ENCODE measurements at places on chromosomes 7 and 10.

DNA sequence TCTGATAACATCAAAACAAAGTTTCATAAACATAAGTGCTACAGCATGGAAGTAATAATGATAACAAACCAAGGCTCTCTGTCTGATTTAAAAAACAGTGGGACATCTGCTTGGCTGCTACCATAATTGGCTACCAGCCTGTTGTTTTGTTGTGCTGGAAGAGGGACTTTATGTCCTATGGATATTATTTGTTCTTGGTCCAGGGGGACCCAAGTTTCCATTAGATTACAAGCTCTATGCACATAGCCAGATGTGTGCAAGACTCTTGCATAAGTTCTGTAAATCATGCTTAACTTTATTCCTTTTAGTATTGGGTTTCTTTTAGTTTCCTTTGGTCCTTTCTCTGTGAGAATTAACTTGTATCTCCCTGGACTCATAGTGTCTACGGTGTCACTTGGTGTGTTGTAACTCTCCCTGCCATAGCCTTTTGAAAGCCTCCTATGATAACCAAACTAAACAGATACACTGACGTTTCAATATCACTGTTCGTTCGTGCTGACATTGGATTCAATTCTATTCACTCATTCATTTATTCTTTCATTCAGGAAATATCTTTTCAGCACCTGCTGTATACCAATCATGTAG, 41.4 kb upstream of the CD36 start:
- DNase-seq: no peak

DNA sequence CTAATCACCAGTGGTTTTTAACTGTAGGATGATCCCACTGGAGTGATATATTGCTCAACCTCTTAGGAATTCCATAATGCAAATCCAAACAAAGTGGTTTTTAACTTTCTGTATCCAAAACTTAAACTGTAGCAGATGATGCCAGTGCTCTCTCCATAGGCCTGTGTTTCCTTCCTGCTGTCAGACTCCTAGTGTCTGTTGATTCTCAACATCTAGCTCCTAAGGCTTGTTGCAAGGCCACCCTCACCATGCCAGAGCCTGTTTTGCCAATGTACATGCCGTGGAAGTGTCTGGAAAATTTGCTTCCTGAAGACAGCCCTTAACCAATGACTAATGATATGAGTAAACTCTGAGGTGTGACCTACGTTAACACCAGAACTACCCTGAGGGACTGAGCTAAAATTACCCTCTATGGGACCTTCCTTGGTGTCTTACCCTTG, 39.3 kb downstream of the C1GALT1 start:
- no peak for DNase-seq

GRCh38 chr10:84190621-84191020, 3.7 kb upstream of the CDHR1 start:
- no peak for DNase-seq

DNA sequence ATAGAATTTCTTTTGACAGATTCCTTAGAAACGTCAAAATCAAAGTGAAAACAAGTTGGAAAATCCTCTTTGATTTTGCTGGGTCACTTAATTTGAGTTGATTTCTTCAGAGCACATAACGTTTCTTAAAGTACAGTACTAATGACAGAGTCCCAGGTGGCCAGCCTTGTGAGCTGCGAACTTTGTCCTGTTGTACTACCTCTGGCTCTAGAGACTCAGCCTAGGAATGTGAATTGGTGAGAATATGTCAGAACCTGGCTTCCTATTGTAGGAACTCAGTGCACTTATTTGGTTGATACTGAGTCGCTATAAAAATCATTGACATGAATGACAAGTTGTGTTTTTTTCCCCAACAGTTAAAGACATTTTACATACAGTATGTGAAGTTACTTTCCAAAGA, 20.2 kb downstream of the SDK1 start:
- no peak for DNase-seq

- DNase-seq: no peak
Measured at GRCh38 chr10:114685456-114685855, 27.4 kb upstream of the ABLIM1 start.

- DNase-seq: peak; percentile 81
Measured at GRCh38 chr7:44867073-44867995, 18.0 kb downstream of the PURB start.

GRCh38 chr10:497898-498451, 191.5 kb downstream of the DIP2C start:
- no peak for DNase-seq

GRCh38 chr10:130493021-130493420, 356.8 kb downstream of the GLRX3 start:
- DNase-seq: no peak

GRCh38 chr7:29567174-29567573, 3.5 kb downstream of the PRR15 start:
- DNase-seq: no peak

DNA sequence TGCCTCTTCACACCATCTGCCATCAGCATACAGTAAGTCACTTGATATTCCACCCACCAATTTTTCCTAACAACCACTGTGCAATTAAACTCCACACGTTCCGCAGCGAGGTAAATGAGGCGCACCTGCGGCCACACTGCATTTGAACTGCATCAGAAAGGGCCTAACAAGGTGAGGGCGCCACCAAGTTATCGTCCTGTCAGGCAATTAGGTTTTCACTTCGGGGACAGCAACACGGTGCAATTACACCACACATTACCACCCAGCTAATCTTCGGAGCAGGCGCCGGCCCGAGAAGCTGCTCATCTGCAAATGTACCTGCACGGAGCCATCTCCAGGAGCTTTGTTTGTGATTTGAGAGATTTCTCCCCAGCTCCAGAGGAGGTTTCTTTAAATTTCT, 84.4 kb downstream of the EBF3 start:
- DNase-seq: no peak

DNA sequence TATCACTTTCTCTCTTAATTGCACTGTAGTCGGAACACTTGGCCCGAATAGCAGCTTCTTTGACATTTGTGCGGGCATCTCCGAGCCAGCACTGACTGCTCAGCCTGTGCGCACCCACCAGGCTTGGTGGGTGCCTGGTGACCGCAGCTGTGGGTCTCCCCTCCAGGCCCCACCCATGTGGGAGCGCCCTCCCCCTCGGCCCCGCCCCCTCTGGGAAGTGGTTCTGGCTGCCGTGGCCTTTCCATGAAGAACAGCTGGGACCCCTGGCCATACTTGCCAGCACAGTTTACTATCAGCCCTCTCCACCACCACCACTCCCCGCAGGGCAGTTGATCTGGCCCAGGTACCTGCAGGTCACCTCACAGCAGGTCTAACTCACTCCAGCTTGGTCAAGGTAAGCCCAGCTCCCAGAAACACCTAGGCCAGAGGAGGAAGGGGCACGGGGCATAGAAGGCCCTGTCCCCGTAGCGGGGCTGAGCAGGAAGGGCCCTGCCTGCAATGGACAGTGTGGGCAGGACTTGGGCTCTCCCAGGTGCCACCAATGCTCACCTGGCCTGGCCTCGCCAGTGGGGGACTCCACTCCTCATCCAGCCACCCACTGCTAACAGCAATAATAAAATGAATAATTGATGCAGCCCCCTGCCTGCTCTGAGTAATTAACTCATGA, 5.8 kb downstream of the RASGEF1A start:
- no peak for DNase-seq

DNA sequence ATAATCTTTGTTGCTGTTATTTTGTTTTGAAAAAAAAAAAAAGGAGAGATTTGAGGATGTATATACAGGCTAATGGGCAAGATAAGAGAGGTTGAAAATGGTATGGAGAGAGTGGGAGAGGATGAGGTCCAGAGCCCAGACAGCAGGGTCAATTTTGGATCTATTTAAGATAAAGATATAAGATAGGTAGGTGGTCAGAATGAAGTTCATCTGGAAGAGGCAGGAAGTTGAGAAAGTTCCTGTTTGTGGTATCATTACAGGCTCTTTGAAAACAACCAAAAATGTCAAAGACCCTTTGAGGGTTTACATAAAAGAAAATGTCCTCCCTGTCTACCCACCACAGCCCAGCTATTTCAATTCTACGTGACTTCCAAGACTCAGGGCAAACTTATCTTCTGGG, 7.5 kb downstream of the CEP41 start:
- no peak for DNase-seq

- no peak for DNase-seq
Measured at GRCh38 chr10:130018265-130018664, 54.2 kb upstream of the EBF3 start.

DNA sequence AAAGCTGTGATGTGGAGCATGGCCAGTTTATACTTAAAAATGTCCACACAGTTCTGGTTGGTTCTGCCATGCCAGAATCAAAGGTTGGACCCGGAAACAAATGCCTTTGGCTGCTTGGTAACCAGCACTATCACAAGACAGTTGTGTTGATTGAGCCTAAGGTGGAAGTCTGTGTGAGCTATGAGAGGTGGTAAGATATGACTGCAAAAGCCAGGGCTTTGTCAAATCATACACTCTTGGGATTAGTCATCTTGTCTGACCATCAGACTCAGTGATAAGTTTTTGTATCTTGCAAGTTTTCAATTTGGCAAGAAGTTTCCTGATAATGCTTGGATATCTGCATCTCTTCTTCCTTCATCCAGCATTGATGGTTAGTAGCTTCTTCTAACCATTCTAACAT, 35.5 kb downstream of the GPR141 start:
- DNase-seq: no peak

- DNase-seq: no peak
Measured at GRCh38 chr10:101134299-101135127, 3.4 kb downstream of the TLX1 start.
